ENCODE measurements at places on chromosomes 11 and 22.

DNA sequence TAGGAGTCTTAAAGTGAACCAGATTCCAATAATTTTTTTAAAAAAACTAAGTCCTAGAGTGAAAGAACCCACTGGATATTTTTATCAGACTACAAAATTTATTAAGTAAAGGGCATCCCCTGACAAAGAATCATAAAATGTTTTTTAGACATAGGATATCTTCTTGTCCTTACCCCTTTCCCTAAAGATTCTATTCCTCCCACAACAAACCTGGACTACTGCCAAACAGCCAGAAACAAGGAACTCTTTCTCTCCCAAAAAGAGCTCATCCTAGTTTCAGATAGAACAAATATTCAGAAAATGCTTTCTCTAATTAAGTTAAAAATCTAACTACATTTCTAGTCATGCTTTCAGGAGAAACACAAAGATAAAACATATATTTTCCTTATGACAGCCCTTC is 327.1 kb downstream of the FAM181B start:
- no peak for DNase-seq

GRCh38 chr22:43126501-43127165 is 16.1 kb downstream of the BIK start:
- DNase-seq = peak; percentile 52

GRCh38 chr22:44586351-44586990 is 88.4 kb upstream of the RTL6 start:
- DNase-seq = no peak

GRCh38 chr22:47196881-47197772 is 434.7 kb downstream of the TBC1D22A start:
- no peak for DNase-seq

- no peak for DNase-seq
These were observed 16.9 kb downstream of the TUB start for GRCh38 chr11:8097926-8098325.

DNA sequence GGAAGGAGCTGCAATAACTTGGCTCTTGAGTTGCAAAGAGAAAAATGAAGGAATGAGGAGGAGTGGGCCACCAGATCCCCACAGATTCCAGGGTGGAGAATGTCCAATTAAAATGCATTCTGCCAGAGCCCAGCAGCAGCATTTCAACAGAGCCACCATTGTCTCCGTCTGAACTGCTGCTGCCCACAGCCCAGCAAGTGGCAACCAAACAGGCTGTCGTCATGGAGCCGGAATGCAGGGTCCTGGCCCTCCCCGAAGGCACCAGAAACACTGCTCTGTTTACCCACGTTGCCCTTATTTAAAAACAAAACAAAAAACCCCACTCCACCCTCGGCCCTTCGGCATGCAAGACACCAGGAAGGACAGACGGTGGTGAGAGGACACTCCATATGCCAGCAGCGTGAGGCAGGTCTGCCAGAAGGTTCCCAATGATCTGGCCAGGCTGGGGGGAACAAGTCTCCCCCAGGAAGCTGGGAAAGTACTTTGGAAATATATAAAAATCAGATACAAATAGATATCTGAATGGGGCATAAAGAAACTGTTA is 32.5 kb downstream of the PLEKHA7 start:
- peak; percentile 71 for DNase-seq

GRCh38 chr11:119472186-119472855 is 49.3 kb upstream of the THY1 start:
- no peak for DNase-seq

DNA sequence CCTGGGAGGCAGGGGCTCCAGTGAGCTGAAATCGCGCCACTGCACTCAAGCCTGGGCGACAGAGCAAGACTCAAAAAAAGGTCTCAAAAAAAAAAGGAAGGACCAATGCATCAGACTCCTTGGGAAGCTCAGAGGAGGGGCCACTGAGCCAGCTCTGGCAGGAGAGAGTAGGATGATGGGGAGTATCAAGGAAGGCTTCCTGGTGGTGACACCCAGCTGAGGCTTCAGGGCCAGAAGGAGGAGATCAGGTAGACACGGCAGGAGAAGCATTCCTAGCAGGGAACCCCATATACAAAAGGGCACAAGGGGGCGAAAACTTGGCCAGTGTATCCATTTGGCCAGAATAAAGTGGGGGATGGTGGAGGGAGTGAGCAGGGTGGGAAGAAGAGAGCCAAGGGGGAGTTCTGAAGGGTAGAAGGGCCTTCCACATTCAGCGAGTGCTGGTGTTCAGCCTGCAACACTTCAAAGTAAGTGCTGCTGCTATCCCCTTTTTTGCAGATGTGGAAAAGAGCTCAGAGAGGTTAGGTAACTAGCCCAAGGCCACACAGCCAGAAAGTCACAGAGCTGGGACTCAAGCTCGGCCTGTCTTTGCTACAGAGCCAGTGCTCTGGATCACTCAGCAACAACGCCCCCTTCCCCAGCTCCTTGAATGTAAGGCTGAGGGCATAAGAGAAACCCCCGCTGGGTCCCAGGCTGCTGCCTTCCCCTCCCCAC is 5.3 kb upstream of the RHOD start:
- DNase-seq = no peak

- DNase-seq = no peak
These were observed 1.4 kb upstream of the GAL3ST1 start for GRCh38 chr22:30575859-30576258.

DNA sequence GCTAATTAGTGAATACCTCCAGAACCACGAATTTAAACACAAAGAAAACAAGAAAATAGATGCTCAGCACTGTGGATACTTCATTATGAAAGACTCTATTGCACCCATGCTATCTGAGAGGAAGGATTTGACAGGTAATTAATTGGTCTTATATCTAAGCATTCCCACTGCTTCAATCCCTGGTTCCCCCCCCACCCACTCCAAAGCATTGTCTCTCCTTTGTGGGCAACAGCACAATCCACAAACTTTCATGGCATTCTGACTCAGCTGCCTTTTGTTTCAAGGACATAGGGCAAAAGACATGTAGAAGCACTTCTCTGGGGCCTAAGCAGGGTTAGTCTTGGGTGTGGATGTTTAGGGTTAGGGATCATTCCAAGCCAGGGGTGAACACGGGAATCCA is 551.4 kb downstream of the BUD13 start:
- no peak for DNase-seq

DNA sequence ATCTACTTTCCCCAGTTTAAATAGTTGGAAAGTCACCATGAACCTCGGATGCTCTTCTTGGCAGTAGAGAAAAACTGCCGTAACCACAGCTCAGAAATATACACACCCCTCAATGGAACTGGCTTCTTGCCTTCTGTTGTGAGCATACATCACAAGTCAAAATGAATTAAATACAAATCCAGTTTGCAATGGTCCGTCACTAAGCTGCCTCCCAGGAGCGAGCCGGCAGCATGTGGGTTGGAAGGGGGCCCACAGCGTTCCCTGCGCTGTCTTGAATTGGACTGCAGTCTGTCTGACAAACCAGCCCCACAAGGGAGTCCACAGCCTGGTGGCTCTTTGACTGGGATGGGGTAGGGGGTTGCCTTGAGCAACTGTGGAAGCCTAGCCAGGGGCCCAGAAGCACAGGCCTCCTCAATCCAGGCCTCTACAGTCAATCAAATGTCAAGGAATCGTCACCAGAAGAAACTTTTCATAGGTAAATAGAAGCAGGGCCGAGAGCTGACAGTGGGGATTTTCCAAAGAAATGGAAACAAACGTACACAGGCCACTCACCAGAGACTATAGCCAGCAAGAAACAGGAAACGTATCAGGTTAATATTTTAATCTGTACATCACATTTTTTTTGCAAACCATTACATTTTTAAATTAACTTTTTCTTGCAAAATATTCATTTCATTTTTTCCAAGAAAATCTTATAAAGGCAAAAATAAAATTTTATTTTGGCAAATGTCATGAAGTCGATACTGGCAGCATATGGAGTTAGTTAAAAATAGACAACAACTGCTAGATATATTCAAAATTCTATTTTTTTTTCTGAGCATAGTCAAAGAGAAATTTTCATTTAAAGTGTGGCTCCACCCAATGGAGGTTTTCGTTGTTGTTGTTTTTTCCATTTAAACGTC is 38.5 kb downstream of the C11orf58 start:
- no peak for DNase-seq

- no peak for DNase-seq
These were observed 6.8 kb downstream of the SAC3D1 start for GRCh38 chr11:65047581-65048422.

DNA sequence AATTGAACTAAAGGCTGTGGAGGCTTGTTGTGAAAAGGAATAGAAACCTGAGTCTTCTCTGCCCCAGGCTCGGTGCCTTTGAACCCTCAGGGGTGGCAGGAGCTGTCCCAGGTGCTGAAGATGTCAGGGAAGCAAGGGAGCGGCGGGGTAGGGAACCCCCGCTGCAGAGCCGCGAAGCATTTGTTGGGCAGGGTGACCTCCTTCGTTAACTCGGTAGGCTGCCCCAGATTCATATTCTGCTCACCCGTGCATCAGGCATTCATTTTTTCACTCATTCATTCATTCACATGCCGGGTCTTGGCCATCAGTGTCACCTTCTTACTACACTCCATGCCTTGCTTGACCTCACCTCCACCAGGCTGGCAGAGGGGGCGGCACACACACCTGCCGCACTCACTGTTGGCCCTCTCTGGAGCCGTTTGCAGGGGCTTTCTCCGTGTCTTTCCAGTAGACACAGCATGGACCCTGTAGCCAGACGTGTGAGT is 618.9 kb downstream of the BRD1 start:
- no peak for DNase-seq

- DNase-seq = no peak
These were observed 3.8 kb upstream of the CYB5R2 start for GRCh38 chr11:7677071-7677470.

GRCh38 chr22:22480940-22481339 is 27.6 kb downstream of the ZNF280B start:
- DNase-seq = no peak

DNA sequence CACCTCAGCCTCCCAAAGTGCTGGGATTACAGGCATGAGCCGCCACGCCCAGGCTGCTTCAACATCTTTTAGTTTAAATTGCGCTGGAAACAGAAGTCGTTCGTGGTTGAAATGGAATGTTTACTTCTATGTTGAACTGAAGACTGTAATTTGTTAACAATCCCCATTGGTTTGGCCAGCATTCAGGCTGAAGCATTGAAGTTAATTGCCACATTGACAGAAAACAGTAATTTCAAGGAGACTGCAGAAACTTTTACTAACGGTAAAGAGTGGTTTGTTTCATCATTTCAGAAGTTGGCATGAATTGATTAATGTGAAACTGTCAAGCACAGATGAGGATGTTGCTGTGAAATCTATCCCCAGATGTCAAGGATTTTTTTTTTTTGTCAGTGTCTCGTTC is 14.2 kb downstream of the AP5B1 start:
- DNase-seq = no peak

All from epithelial cell of proximal tubule (primary cell).